Endothelial cell of coronary artery (primary cell): ENCODE measurements at places on chromosomes 16 and 17. TPM values are rescaled to one million over a fixed set of nuclear protein-coding genes. Genes with fewer than 3 reads are reported as not detected.

Gene CA4
- 0.27 TPM in 1 of 2 replicates, not detected in the other for total RNA-seq

Gene C16orf96
- not detected in 2 replicates for total RNA-seq

Gene ASGR1
- 9.2 TPM in 2 replicates for total RNA-seq

Gene SLC6A4
- total RNA-seq = under 0.01 TPM in 2 replicates

Gene ACSM2A
- not detected in 2 replicates for total RNA-seq

Gene YPEL3
- total RNA-seq = 6.2 and 9.3 TPM in 2 replicates

Gene CFAP52
- not detected in 2 replicates for total RNA-seq
